ENCODE measurements at places on chromosomes 5 and 9. TPM values are rescaled to one million over a fixed set of nuclear protein-coding genes. Genes with fewer than 3 reads are reported as not detected.

DNA sequence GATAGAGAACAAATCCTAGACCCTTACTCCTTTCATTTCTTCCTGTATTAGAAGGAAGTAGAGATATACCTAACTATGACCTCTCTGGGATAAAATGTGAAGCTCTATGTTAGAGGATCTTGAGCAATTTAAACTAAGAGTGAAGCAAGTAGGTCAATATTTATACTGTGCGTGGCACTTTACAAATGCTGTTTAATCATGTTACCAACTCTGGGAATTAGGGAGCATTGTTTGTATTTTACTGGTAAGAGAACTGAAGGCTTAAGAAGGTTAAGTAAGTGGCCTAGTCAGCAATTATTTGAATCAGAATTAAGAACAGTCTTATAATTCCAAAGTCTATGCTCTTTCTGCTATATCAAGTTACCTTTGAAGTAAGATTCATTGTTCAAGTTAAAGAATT is 12.0 kb downstream of the TNC start:
- no peak for DNase-seq

DNA sequence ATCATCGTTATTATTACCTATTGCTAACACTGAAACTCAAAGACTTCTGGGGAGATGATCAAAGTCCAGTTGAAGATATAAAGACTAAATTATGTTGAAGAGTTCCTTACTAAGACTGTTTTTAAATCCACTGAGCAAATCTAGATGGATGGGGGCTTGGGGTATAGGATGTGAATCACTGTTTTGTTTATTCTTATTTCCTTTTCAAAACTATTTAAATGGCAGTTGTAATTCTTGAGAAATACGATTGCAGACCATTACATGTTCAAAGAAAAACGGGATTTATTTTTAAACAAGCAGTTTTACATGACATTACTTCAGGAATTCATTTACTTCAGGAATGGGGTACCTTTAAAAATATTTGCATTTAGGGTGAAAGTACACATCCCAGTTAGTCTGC is 4.3 kb downstream of the RASGRF2 start:
- no peak for DNase-seq

- DNase-seq, result no peak
These were observed 532.0 kb upstream of the GRAMD2B start for GRCh38 chr5:125891061-125891725.

Gene HK3
- total RNA-seq, result not detected

Gene HEMGN
- total RNA-seq, result not detected
